ENCODE measurements at places on chromosomes 13 and 19.

- no peak for DNase-seq
Measured at GRCh38 chr13:21080593-21080891, 19.2 kb upstream of the LATS2 start.

- no peak for DNase-seq
Measured at GRCh38 chr13:100542826-100543156, 45.8 kb downstream of the GGACT start.

DNA sequence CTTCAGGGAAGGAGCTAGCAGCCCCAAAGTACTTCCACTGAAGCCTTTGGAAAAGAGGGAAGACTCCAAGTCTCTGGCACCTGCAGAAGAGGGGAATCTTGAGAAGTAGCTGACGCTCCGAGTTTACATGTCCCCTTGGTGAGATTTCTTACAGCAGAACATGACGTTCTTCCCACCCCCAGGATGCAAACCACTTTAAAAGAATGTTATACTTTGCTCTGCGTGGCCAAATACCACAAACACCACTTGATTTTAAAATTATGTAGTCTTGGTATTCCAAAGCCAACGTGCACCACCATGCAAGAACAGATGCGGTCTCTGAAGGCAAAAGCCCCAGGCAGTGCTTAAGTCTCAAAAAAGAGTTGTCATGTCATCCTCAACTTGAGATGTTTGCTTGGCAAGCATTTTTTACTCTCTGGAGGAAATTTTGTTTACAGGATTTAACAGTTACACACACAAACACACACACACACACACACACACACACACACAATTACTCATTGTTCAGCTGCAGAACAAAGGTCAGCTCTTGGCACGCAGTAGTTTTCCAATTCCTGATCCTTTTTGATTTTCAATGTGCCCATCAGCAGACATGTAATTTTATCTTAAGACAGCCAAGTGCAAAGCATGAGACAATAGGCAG is 106.1 kb downstream of the RGCC start:
- no peak for DNase-seq

- DNase-seq, result no peak
Measured at GRCh38 chr13:83372786-83373185, 509.5 kb downstream of the SLITRK1 start.

DNA sequence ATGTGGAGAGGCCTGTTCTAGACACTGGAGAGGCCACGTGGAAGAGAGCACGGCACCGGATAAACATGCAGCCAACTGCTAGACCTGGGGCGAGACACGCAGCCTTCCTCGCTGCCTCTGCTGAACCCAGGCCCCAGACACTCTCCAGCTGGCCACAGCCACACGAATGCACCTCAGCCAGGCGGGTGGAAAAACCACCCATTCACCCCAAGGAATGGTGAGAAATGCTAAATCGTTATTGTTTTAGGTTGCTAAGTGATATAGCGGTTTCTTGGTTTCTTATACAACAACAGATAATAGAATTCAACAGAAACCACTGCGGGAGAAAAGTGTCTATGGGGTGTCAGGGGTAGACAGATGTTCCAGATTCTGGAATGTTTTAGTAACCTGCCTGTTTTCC is 52.5 kb downstream of the STK24 start:
- DNase-seq, result no peak

GRCh38 chr19:14682084-14682483 is 7.4 kb upstream of the ADGRE3 start:
- no peak for DNase-seq

- no peak for DNase-seq
Measured at GRCh38 chr19:827710-828321, at the start of gene AZU1. AZU1 (plus strand) TSS chr19:827837; CDS start chr19:827847, 10 bp downstream.

Measured in esophagus squamous epithelium (tissue), 5 donors.